Esophagus mucosa (tissue), 1 donor: ENCODE measurements at places on chromosomes 12 and 14.

DNA sequence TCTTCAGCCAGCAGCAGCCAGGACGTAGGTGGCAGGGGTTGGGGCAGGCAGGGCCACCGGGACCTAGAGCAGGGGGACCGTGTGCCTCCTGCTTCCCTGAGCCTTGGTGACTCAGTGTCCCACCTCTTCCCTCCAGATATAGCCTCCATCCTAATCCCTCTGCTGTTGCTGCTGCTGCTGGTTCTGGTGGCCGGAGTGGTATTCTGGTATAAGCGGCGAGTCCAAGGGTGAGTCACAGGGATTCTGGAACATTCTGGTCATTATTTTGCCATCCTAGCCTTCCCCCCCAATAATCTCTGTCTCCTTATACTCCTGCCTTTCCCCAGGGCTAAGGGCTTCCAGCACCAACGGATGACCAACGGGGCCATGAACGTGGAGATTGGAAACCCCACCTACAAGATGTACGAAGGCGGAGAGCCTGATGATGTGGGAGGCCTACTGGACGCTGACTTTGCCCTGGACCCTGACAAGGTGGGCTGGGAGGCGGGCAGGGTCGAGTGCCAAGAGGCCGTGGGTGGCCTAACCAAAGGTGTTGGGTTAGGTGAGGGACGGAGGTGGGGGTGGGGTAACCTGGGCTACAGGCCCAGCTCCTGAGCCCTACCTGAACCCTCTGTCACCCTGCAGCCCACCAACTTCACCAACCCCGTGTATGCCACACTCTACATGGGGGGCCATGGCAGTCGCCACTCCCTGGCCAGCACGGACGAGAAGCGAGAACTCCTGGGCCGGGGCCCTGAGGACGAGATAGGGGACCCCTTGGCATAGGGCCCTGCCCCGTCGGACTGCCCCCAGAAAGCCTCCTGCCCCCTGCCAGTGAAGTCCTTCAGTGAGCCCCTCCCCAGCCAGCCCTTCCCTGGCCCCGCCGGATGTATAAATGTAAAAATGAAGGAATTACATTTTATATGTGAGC lies 4.5 kb upstream of the NXPH4 start:
- ATAC-seq: no peak

DNA sequence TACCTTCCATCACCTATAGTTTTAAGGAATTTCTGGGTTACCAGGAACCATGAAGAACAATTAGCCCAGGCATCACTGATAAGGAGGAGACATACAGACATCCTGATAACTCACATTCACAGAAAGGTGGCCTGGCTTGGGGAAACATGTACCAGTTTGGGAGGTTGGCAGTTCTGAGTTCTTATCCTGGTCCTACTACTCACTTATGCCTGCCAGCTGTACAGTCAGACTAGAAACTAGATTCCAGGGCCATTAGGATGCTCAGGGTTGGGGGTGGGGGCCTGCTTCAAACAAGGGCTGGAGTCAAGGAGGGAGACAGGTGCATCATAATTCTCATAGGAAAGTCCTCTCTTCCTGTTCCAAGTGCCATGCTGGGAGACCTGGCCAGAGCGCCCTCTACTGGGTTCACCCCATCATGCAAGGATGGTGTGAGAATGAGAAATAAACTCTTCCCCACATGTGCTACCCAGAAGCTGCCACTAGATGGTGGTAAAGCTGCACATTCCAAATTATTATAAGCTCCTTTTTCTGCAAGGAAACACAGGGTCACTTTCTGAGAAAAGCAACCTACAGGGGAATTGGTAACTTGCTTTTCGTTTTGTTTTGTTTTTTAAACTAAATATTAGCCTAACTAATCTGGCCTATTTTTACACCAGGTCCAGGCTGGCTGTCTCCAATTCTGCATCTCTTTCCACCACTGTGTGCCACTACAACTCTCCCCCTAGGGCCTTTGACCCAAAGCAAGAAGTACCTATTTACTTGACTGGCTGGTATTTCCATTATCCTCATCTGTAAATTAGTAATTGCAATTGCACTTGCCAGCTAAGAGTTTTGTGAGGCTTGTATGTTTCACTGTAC lies 14.5 kb downstream of the OAS2 start:
- ATAC-seq: peak; percentile 91

DNA sequence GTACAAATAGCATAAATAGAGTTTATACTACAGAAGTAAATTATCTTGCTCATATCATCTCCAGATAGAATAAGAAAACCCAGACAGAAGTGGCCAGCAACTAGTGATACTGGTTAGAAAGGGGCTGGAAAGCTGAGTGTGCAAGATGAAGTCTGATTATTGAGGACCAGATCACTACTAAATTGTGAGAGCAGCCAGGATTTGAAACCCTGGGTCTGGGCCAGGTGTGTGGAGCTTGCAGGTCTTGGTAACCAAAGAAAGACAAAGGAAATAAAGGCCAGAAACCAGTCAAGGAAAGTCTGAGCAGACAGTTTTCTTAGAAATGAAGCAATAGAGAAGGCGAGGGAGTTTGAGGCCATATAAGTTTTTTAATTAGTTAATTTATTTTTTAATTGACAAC lies 611.8 kb downstream of the ETNK1 start:
- no peak for ATAC-seq

GRCh38 chr14:76268700-76269099 lies 107.2 kb upstream of the ESRRB start:
- no peak for ATAC-seq

- ATAC-seq: peak; percentile 39
These were observed 17.1 kb downstream of the ACTN1 start for GRCh38 chr14:68961781-68962584.

DNA sequence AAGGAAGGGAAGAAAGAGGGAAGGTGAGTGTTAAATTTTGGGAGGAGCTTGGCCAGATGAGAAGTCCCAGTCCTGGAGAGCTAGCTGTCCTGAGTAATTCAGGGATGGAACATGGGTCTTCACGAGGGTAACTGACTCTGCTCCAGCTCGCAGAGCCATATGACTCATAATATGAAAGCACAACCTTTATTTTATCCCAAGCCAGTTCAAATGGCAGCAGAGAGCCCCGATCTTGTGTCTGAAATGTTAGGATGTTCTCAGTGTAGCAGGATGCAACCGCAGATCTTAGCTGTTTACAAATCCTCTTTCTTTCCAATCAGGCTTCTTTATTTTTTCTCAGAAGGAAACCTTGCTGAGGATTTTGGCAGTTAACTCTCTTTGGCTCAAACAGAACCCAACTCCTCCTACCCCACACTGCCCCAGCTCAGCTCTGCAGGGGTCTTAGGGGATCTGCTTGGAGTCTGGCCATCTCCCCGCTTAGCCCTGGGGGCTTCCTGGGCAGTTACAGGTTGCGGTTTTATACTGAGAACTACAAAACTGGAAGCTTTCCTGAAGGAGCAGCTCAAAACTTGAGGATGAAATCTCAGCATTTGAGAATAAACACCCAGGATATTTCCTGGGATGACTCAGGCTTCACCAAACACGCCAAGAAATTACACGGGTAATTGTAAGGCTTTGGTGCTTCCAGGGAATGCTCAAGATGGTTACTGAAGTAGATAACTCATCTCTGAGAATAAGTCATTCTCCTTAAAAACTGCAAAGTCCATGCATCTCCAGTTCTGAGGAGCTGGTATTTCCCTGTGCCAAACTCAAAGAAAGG lies 92.5 kb downstream of the VCPKMT start:
- ATAC-seq: peak; percentile 80

GRCh38 chr14:54727929-54728328 lies 161.0 kb downstream of the SAMD4A start:
- ATAC-seq: no peak

DNA sequence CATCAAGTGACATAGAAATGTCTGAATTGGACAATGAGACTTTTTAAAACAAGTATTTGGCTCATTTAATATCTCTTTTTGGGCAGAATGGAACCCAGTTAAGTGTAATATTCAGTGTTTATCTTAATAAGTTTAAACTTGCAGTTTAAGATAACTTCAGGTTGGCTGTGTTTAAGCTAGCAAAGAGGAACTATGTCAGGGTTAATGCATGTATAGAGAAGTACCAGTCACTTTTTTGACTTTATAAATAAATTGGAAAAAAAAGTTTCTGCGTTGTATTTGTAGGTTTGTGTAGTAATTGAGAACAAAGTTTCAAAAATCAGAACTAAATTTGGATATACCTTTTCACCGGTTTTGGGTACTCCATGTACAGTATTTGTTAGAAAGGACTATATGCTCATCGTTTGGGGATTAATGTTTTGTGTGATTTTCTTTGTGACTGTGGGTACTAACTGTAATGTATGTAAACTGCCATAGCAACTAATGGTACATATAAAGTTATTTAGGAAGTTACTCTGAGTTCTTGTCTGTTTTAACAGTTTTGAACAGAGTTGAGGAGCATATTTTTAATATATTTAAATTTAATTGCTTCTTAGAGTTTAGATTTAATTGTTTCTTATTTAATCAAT lies 4.5 kb downstream of the HMGA2 start:
- no peak for ATAC-seq
